A172 (cell line): ENCODE measurements at places on chromosomes 16 and 17. TPM values are rescaled to one million over a fixed set of nuclear protein-coding genes. Genes with fewer than 3 reads are reported as not detected.

The ZDHHC7 gene
- 59.7 and 77.0 TPM in 2 replicates for total RNA-seq

The MAF gene
- 0.12 TPM in 1 of 2 replicates, not detected in the other for total RNA-seq

The SPN gene
- total RNA-seq: 12.6 and 15.7 TPM in 2 replicates

The IKZF3 gene
- total RNA-seq: not detected in 2 replicates

The QRICH2 gene
- total RNA-seq: 2.1 and 2.8 TPM in 2 replicates

GRCh38 chr17:20063665-20064648 lies 54.8 kb downstream of the SPECC1 start:
- peak; percentile 90 for DNase-seq

- no peak for DNase-seq
Measured at GRCh38 chr16:8848231-8848938, 20.4 kb downstream of the CARHSP1 start.

DNA sequence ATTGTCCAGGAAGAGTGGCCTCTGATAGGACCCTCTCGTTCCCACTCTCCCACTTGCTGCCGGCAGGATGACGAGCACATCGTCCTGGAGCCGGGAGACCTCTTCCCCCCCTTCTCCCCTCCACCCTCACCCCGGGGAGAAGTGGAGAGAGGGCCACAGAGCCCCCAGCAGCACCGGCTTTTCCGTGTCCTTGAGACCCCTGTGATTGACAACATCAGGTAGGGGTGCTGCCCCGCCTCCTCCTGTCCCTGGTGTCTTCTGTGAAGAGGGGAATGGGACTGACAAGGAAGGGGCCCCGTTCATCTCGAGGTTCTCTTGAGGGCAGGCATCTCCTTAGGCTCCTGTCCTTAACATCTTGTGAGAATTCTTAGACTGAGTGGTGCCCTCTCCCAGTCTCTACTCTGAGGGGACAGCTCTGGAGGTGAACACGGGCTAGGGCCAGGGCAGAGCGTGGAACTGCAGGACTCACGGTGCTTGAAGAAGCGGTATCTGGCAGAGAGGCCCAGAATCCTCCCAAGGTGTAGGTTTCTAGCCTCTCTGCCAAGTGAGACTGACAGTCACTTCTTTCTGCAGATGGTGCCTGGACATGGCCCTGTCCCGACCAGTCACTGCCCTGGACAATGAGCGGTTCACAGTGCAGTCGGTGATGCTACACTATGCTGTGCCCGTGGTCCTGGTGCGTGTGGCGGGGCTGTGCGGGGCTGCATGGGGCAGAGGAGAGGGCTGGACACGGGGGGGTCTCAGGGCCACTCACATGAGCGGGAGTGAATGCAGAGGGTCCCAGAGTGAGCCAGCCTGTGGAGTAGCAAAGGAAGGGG lies 26.4 kb downstream of the CASKIN2 start:
- DNase-seq: no peak

GRCh38 chr17:32099686-32100085 lies 42.6 kb upstream of the RHOT1 start:
- DNase-seq: no peak

GRCh38 chr17:12247761-12248160 lies 227.1 kb downstream of the MAP2K4 start:
- no peak for DNase-seq

GRCh38 chr17:81578038-81578441 lies 25.9 kb upstream of the FAAP100 start:
- no peak for DNase-seq

- DNase-seq: no peak
Measured at GRCh38 chr16:9755081-9755480, 427.1 kb downstream of the GRIN2A start.

GRCh38 chr17:73528679-73529078 lies 115.6 kb downstream of the SDK2 start:
- no peak for DNase-seq

GRCh38 chr16:82366462-82366861 lies 196.4 kb upstream of the MPHOSPH6 start:
- DNase-seq: no peak

- no peak for DNase-seq
Measured at GRCh38 chr17:9284884-9285283, 263.6 kb downstream of the NTN1 start.

- no peak for DNase-seq
Measured at GRCh38 chr17:43911904-43912303, 4.6 kb upstream of the MPP2 start.
